Stimulated activated naive B cell treated with anti-CD40 and anti-IgM and Interleukin-4, amounts not matched to agents 10 μg/mL and 1 μg/mL and 100 μg/mL, for 72 hours (primary cell): ENCODE measurements at places on chromosomes 5 and 9.

DNA sequence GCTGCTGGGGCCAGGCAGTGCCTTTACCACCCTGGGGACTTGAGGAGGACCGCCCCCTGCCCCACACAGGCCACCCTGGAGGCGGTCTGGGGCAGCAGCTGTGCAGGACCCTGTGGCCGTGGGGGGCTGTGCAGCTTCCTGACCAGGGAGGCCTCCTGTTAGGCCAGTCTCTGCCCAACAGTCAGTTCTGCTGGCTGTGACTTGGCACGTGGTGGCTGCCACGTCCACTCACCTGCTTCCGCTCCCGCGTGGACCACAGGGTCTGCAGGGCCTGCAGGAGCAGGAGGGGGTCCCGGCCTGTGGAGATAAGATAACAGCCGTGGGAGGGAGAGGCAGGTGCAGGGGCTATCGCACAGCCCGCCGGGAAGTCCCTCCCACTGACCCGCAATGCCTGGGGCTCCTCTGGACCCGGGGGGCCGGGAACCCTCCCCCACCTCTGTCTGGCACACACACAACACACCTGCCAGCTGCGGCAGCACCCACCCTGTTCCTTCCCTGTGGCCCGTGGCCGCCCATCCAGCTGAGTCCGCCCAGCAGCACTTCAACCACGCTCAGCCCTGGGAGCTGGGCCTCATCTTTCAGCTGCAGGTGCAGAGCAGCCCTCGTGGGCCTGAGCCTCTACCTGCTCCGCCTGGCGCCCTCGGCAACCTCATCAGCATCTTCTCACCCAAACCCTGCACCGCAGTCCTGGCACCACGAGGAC, 39.7 kb downstream of the EXD3 start:
- no peak for DNase-seq

DNA sequence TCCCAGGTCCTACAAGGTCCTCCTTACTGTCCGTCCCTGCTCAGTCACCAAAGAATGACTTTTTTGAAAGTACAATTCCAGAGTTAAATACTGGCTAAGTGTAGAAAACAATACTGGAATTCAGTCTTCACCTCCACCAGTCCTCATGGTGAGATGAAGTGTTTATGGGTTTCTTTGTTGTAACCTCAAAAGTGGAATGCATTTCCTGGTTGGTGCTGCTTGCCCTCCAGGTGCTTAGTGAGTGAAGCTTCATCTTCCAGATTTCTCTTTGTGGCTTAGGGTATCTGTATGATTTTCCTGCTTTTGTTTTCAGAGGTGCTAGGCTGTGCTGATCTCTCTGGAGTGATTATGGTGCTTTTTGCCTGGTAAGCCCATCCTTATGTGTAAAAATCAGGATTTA, 49.4 kb upstream of the DHFR start:
- no peak for DNase-seq

GRCh38 chr9:134317400-134317789, 8.9 kb upstream of the RXRA start:
- no peak for DNase-seq

- no peak for DNase-seq
Measured at GRCh38 chr5:110580625-110581024, 145.8 kb downstream of the TMEM232 start.

DNA sequence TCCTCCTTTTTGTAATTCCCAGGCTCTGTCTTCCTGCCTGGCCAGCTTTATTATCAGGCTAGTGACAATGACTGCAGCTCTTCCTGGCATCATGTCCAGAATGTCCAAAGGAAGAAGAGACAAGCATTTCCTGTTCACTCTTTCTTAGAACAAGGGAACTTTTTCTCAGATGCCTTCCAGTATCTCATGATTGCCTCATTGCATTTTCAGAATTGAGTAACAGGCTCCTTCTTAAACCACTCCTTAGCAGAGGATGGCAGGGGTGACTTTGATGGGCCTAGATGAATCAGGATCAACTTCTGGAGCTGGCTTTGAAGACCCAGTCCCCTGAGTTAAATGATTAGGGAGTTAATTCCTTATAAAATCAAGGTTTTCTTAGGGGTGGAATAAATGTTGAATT, 92.9 kb upstream of the RASGRF2 start:
- no peak for DNase-seq

DNA sequence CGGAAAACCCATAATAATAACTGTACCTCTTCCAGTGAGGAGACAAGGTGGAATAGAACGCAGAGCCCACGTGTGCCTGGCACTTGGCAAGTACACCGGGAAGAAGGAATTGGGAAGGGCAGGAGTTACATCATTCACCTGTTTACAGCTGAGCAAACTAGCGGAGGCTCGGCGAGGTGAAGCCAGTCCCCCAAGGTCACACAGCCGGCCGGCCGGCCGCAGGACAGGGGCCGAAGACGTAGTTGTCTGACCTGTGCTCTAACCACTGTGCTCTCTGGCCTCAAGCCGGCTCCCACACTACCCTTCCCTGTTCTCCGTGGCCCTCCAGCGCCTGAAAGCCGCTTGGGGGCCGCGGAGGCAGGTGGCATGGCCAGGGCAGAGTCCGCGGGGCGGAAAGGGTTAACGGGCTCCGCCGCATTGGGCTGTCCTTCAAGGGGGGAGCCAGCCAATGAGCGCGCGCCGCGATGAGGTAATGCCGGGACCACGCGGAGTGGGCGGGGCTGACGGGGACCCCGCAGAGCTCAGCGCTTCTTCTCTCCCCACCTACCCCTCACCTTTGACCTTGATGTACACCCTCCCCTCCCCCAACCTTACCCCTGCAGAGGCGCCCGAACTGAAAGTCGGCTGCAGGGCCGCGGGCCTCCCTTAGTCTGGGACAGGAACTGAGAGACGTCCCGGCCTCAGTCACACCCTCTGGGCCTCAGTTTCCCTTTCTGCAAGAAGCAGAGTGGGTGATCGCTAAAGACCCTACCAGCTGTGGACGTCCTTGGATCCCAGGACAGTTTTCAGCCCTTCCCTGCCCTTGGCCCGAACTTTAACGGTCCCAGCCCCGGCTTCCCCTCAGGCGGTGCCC, 125.1 kb downstream of the C9orf50 start:
- DNase-seq: peak; percentile 70

GRCh38 chr5:16128944-16129343, 50.6 kb downstream of the MARCHF11 start:
- DNase-seq: no peak

DNA sequence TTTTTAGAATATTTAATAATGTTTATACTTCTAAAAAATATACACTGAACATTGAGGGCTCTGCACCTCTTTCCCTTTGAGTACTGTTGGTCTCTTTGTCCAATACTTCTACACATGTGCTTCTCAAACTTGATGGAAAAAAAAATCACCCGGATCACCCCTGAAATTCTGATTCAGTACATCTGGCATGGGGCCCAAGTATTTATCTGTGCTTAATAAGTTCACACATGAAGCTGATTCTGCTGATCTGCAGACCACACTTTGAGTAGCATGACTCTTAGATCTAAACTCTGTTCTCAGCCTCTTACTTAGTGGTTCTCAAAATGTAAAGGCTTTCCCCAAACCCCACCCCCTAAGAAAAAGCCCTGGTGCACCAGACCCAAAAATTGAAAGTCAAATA, 12.0 kb downstream of the RUSC2 start:
- no peak for DNase-seq

GRCh38 chr5:81163651-81164050, 69.5 kb upstream of the CKMT2 start:
- no peak for DNase-seq

GRCh38 chr5:1885868-1886845, 3.4 kb upstream of the IRX4 start:
- no peak for DNase-seq

DNA sequence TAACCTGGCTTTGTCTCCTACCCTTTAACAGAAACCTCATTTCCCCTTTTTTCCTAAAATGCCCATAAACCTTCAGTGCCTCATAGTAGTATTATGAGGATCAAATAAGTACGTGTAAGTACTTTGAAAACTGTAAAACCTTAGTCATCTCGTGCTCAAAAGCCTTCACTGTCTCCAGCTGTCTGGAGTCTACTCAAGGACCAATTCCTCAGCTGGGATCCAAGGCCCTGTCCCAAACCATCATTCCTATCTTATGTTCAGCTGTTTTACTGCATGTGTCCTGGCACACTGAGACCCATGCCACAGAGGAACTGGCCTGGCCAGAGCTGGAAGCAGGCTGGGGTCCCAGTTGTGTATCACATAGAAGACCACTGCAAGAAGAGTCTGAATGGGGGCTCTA, 15.9 kb downstream of the ADAMTSL1 start:
- DNase-seq: no peak

DNA sequence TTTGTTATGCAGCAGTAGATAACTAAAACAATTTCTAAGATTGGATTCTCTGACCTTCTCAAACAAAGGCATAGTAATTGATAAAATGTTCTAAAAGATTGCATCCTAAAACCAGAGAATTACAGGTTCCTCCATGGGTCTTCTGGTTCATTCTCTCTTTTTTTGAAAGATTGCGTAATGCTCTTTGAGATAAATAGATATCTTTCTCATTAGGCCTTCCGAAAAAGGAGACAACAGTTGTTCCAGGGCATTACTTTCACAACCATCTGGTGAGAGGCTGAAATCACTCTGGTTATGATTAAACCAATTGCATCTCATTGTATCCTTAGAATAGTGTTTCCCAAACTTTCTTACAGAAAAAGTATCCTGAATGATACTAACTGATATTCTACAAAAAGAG, 174.7 kb upstream of the NREP start:
- no peak for DNase-seq

DNA sequence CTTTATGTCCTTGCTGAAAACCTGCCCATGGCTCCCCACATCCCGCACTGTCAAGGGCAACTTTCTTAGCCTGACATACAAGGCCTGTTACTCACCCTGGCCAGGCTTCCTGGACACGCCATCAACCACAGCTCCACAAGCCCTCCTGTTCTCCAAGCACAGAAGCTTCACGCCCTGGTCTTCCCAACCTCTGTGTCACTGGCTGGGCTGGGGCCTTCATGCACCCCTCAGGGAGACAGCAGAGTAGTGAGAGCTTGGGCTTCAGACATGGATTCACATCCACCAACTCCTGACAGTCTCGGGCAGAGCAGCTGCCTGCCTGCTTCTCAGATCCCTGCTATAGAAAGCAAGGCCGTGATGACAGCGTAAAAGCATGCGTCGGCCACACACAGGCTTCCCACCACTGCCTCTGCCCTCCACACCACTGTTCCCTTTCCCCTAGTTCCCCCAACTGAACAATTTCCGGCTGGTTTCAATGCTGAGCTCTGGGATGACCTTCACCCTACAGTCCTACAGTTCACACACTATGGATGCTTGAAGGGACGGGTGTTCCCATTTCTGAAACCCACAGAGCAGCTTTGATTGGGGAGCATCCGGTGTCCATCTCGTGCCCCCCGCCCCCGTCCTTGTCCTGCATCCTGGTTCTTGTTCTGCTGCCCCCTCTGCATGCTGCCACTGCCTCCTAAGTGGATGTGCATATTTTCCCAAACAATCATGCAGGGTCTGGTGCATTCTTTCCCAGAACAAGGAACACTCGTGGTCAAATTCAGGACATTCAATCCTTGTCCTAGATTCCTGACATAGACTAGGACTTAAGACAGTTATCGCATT, 33.4 kb upstream of the ADAMTS2 start:
- no peak for DNase-seq

DNA sequence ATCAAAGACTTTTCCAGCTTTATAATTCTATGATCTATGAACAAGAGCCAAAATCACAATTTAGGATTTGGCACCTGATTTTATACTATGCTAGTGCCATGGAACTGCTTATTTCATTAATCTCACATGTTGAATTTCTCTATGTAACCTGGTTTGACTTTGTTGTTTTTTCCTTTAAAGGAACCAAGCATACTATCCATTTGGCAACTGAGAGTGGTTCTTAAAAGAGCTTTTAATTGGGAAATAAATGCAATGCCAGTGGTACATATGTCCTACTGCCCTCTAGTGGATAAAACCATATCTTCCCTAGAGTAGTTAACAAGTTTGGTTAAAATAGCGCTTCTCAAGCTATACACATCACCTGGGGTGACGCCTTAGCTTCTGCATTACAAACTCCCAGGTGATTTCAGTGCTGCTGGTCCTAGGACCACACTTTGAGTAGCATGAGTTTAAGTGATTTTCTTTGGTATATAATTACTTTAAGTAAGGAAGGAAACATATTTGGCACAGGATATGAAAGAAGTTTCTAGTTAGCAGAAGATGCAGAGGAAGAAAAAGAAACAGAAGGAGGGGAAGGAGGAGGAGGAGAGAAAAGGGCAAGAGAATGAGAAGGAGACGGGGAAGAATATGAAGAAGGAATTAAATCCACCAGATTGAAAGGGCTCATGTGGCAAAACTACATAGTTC, 56.8 kb downstream of the FGF10 start:
- DNase-seq: no peak

- no peak for DNase-seq
Measured at GRCh38 chr9:133401588-133401987, 16.2 kb downstream of the REXO4 start.

- no peak for DNase-seq
Measured at GRCh38 chr5:152125661-152126205, 201.1 kb upstream of the GLRA1 start.

DNA sequence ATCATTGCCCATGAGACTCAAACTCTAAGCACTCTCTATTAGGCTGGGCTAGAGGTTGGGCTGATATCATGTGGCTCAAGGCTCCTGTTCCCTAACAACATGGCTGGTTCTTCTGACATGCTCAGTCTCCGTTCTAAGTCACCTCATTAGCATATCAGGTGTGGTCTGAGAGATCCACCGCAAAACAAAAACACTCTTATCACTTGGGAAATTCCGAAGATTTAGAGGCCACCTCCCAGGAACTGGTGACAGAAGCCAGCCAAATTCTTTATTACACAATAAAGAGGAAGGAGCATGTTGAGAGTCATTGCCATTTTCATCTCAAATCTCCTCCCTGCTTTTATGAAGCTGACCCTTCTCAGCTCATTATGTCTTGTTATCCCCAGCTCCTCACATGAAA, 107.6 kb downstream of the MSX2 start:
- DNase-seq: no peak

- no peak for DNase-seq
Measured at GRCh38 chr5:73088026-73088425, 32.3 kb upstream of the TMEM171 start.

DNA sequence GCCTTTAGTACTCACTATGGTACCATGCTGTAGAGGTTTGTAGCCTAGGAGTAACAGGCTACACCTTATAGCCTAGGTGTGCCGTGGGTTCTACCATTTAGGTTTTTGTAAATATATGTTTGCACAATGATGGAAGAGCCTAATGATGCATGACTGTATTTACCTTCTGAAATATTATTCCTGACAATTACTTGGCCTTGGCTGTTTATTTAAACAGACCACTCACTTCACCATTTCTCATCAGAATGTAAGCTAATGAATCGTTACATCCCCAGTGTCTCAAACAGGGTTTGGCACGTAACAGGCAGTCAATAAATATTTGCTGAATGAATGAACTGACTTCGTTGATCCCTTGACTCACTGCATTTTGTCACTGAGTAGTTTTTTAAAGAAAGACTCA, 93.1 kb downstream of the MED27 start:
- DNase-seq: no peak

DNA sequence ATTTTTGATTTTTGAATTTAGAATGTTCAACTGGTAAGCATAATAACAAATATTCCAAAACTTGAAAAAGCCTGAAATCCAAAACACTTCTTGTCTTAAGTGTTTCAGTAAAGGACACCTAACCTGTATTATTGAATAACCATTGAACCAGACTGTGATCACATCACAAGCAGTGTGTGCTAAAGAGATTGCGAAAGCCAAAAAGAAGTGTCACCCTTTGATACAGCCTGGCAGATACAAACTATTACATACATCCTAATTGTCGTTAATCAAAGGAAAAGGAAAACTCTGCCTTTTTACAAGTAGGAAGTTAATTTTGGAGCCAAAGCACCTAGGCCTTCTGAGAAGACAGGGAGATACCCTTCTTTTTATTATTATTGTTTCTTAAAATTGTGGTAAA, 8.4 kb upstream of the FAM120AOS start:
- no peak for DNase-seq

- no peak for DNase-seq
Measured at GRCh38 chr9:11931751-11932150, 761.4 kb upstream of the TYRP1 start.
